ENCODE measurements at places on chromosomes 6 and 20. TPM values are rescaled to one million over a fixed set of nuclear protein-coding genes. Genes with fewer than 3 reads are reported as not detected.

Gene ARMC2
- total RNA-seq, result 1.00 TPM

Gene ANKRD60
- total RNA-seq, result not detected

Gene SLC22A2
- not detected for total RNA-seq

Gene OOEP
- total RNA-seq, result 0.14 TPM

Gene SMIM28
- total RNA-seq, result not detected

Gene ID4
- total RNA-seq, result 13.3 TPM

Gene CALHM4
- not detected for total RNA-seq

Gene SEMG1
- not detected for total RNA-seq

Gene C6orf62
- 234 TPM for total RNA-seq

Gene MRPS10
- total RNA-seq, result 91.2 TPM

Gene LAMP5
- not detected for total RNA-seq

Gene WFDC5
- total RNA-seq, result 0.64 TPM
